NCI-H1417 treated with DMSO at 0.1 percent for 48 hours (cell line): ENCODE measurements at places on chromosomes 13 and 19.

DNA sequence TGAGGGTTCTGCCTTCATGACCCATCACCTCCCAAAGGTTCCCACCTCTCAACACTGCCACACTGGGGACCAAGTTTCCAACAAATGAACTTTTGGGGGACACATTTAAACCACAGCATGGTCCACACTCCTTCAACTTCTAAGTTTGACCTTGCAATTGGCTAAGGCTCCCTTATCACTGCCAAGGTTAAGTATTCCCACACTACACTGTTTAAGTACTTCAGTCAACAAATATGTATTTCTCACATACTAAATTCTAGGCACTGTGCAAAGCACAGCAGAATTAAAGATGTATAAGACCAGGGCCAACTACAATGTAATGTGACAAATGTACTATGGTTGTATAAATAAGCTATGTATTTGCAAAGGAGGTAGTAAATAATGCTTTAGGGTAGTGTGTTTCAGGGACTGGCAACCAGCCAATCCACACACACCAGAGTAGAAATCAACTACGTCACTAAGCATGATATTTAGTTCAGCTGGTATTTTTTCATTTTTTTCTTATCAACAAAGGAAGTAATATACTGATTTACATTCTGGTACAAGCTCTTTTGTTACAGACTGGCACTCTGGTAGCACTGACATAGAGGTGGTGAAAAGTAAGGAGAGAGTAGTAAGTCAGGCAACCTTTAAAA is 12.2 kb downstream of the NUFIP1 start:
- DNase-seq, result no peak

GRCh38 chr13:113848431-113849260 is 15.2 kb downstream of the GAS6 start:
- no peak for DNase-seq

DNA sequence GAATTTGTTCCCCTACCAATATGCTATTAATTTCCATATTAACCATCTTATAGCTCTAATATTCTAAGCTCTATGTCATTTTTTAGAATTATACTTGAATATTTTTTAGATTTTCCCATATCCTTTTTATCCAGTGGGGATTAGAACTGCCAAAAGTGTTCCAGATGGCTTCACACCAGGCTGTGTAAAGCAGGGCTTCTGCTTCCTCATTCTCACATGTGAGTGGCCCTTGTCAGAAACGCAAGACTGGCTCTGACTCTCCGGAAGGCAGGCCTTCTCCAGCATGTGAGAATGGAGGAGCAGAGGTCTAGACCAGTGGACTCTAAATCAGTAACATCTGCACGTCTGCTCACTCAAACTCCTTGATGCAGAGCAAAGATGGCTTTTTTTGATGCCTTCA is 650.1 kb downstream of the FGF9 start:
- DNase-seq, result no peak

GRCh38 chr19:30549151-30549550 is 177.0 kb downstream of the ZNF536 start:
- no peak for DNase-seq

GRCh38 chr13:42064259-42064658 is 15.8 kb downstream of the DGKH start:
- no peak for DNase-seq

DNA sequence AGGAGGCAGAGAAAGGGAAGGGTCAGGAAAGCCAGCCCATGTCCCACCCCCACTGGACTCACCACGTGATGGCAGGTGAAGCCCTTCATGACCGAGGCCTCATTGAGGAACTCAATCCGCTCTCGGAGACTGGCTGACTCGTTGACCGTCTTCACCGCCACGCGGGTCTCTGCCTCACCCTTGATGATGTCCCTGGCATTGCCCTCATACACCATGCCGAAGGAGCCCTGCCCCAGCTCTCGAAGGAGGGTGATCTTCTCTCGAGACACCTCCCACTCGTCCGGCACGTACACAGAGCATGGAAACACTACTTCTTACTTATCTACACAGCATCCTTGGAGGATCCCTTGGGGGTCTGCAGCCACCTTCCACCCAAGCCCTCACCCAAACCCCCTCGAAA is 55.7 kb downstream of the ZNF557 start:
- DNase-seq, result no peak

- DNase-seq, result no peak
Observed at GRCh38 chr19:48342841-48343540, 17.6 kb downstream of the EMP3 start.
